ENCODE measurements at places on chromosomes 16 and 17. TPM values are rescaled to one million over a fixed set of nuclear protein-coding genes. Genes with fewer than 3 reads are reported as not detected.

HID1 gene
- total RNA-seq, result 2.8 TPM

TP53TG3B gene
- not detected for total RNA-seq

SLC47A2 gene
- not detected for total RNA-seq

- H3K4me1 ChIP-seq, result peaks cover 29% of the 10 kb centered on the region
- DNase-seq, result peak; percentile 63
- no peaks in the 10 kb centered on the region for H3K27me3 ChIP-seq
- H3K27ac ChIP-seq, result peak overlapping the region; percentile 89
- H3K36me3 ChIP-seq, result no peaks in the 10 kb centered on the region
Observed at GRCh38 chr17:59105852-59106462, 723 bp downstream of the TRIM37 start.

GRCh38 chr17:42980766-42981397 is 517 bp downstream of the RUNDC1 start:
- no peaks in the 10 kb centered on the region for H3K27me3 ChIP-seq
- DNase-seq, result peak; percentile 57
- H3K36me3 ChIP-seq, result peaks cover 10% of the 10 kb centered on the region
- peak overlapping the region; percentile 89 for H3K4me3 ChIP-seq
- H3K4me1 ChIP-seq, result peaks cover 36% of the 10 kb centered on the region

- H3K36me3 ChIP-seq, result no peaks in the 10 kb centered on the region
- no peak for DNase-seq
- H3K4me3 ChIP-seq, result no peak overlapping the region
- H3K27me3 ChIP-seq, result no peaks in the 10 kb centered on the region
- no peak overlapping the region for H3K27ac ChIP-seq
- H3K4me1 ChIP-seq, result no peaks in the 10 kb centered on the region
Observed at GRCh38 chr16:20344611-20345010, 7.9 kb downstream of the UMOD start.

DNA sequence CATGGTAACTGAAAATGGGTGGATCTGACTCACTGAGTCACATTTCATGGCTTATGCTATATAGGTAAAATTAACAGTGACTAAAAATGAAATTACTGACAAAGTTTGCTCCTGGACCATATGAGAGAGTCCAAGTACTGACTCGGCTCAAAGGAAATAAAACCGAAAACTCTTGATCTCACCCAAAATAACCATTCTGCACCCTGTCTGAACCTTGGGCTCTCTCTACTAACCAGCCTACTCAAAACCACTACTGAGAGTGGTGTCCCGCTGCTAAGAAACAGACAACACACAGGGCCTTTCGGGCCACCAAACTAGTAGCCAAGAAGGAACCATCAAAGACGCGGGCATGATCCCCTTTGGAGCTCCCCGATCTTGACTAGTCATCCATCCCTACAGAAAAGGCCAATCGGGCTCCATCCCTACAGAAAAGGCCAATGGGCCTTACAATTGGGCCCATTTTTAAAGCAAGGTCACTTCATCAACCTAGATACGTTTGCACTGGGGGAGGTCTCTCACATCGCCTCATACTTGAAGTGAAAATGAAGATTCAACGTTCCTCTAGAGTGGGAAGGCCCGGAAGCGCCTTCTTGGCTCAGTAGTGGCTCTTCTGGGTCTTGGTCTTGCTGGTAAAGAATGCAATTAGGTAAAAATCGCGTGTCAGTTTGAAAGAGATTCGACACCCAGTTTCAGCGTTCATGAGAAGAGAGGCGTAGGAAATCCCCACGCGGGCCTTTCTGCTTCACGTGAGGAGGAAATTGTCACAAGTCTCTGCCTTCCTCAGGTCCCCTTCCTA is 720 bp upstream of the ZPBP2 start:
- peaks cover 9% of the 10 kb centered on the region for H3K4me1 ChIP-seq
- no peak for DNase-seq
- H3K27me3 ChIP-seq, result peaks cover 68% of the 10 kb centered on the region
- no peaks in the 10 kb centered on the region for H3K36me3 ChIP-seq

DNA sequence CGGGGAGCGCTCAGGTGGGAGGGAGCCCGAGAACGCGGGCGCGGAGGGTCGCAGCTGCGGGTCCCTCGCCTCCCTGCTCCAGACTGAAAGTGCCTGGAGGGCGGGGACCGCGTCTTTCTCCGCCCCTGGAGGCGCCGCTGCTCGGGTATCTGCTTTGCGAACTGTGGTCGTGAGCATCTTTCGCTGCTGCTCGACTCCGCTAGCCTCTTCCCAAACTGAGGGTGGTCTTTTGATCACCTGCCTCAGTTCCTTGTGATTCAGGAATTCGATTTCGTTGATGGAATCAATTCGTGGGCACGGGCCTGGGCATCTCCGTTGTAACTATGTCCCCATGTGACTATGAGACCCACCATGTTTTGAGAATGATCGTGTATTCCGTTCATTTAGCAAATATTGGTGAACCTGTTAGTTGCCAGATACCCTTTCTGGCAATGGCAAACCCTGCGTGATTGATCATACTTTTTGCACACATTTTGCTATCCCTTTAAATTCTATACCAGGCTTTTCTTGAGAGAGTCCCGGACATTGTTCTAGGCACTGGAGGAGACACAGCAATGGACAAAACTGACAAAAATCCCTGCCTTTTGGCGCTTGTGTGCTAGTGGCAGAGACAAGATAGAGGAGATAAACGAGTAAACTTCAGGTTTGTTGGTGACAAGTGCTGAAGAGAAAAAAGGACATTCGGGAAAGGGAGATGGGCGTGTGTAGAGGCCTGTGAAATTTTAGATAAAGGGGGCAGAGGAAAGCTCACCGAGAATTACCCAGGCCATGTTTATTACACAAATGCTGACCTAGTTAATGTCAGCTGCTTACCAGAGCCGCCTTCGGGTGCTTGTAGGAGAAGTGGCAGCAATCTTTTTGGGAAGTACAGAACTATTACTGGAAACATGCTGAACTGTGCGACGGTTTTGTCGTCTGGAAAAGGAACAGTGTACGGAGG is 948 bp downstream of the UTP18 start:
- peak overlapping the region; percentile 98 for H3K27ac ChIP-seq
- peaks cover 25% of the 10 kb centered on the region for H3K4me1 ChIP-seq
- H3K27me3 ChIP-seq, result no peaks in the 10 kb centered on the region
- peak overlapping the region; percentile 78 for H3K4me3 ChIP-seq
- H3K36me3 ChIP-seq, result no peaks in the 10 kb centered on the region
- DNase-seq, result no peak

- H3K27ac ChIP-seq, result no peak overlapping the region
- H3K4me3 ChIP-seq, result no peak overlapping the region
- no peaks in the 10 kb centered on the region for H3K27me3 ChIP-seq
- no peaks in the 10 kb centered on the region for H3K36me3 ChIP-seq
- H3K4me1 ChIP-seq, result no peaks in the 10 kb centered on the region
Observed at GRCh38 chr16:51941412-51941811, 605.5 kb downstream of the TOX3 start.

GRCh38 chr16:67917852-67918236 is 13.8 kb downstream of the CTRL start:
- no peak overlapping the region for H3K27ac ChIP-seq
- DNase-seq, result peak; percentile 89
- H3K4me1 ChIP-seq, result peaks cover 15% of the 10 kb centered on the region
- no peaks in the 10 kb centered on the region for H3K36me3 ChIP-seq
- H3K27me3 ChIP-seq, result no peaks in the 10 kb centered on the region
- H3K4me3 ChIP-seq, result no peak overlapping the region

Measured in adrenal gland (tissue), 19 donors.